ENCODE measurements at places on chromosomes 12 and 14. TPM values are rescaled to one million over a fixed set of nuclear protein-coding genes. Genes with fewer than 3 reads are reported as not detected.

GRCh38 chr12:114479831-114480230 lies 73.9 kb upstream of the TBX5 start:
- peak; percentile 56 for DNase-seq

DNA sequence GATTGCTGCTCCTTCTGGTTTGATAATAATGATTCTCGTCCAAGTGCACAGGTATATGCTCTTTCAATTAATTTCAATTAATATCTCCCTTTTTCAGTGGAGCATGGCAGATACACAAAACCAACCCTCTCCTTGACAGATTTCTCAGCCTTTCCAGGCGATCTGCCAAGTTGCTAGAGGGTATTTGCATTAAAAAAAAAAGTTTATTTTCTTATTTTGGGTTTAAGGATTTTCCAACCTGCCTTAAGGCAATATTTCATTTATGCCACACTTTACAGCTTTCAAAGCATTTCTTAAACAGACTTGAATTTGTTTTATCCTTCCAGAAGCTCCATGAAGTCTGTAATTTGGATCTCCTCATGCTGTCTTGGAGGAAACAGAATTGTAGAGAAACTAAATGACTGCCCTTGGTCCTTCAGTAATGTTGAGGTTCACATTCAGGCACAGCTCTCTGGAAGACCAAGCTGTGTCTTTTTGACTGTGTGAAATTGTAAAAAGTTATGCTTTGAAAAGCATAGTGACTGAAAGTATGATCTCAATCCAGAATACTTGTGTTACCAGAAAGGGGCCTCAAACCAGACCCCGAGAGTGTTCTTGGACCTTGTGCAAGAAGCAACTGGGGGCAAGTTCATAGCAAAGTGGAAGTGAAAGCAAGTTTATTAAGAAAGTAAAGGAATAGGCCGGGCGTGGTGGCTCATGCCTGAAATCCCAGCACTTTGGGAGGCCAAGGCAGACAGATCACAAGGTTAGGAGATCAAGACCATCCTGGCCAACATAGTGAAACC lies 2.3 kb downstream of the DGLUCY start:
- DNase-seq, result no peak

DNA sequence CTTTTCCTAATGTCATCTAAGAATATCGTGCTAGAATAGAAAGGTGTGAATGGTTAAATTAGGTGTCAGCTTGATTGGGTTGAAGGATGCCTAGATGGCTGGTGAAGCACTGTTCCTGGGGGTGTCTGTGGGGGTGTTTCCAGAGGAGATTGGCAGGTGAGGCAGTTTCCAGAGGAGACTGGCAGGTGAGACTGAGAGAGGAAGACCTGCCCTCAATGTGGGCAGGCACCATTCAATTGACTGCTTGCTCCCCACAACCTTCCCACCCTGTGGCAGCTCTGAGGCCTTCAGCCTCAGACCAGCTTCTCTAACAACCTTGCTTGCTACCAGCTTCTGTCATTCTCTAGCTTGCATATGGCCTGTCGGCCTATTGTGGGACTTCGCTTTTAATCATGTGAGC lies 9.2 kb downstream of the RNASE9 start:
- DNase-seq, result no peak

GRCh38 chr14:61234215-61234916 lies 46.8 kb downstream of the TMEM30B start:
- DNase-seq, result no peak

The B4GALNT1 gene
- total RNA-seq, result 2.9 TPM

Data from osteoblast (primary cell).